Activated T-helper 2 cell treated with anti-CD3 and anti-CD28 coated beads, Interferon-gamma antibody, Interleukin-2, Interleukin-4, amounts not matched to agents 10 μg/mL and 5 μg/mL and 100 μg/mL, durations not matched to agents 14 hours and 24 hours and 36 hours (primary cell): ENCODE measurements at places on chromosomes 16 and 17. TPM values are rescaled to one million over a fixed set of nuclear protein-coding genes. Genes with fewer than 3 reads are reported as not detected.

Gene CRYBA1
- total RNA-seq: not detected in 2 replicates

DNA sequence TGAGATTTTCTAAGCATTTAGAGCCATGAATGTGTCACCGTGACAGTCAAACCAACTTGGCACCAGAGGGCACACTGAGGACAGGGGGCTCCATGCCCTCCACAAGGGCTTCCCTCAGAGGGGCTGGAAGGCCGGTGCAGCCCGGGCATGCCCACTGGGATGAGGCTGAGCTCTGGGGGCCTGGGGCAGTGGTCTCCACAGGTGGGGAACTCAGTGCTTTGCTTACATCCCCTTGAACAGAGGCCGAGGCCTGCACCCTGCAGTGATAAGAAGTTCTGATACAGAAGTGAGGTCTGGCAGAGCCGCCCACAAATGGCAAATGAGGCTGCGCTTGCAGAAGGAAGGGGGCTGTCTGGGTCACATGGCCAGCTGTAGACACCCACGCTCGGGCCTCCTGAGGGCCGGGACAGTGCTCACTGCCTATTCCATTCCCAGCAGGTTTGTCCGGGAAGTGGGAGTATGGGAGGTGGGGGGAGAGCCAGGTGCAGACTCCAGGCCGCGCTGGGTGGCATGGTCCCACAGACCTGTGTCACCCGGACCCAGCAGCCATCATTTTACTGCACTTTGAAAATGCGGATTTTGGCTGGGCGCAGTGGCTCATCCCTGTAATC, 116.8 kb upstream of the CREBBP start:
- H3K4me1 ChIP-seq: peaks cover 15% of the 10 kb centered on the region
- no peak overlapping the region for H3K4me3 ChIP-seq
- no peak overlapping the region for H3K27ac ChIP-seq
- no peak for DNase-seq
- H3K27me3 ChIP-seq: no peaks in the 10 kb centered on the region

Gene KRT39
- total RNA-seq: not detected in 2 replicates

Gene PDILT
- total RNA-seq: 0.07 TPM in 1 of 2 replicates, not detected in the other

Gene B4GALNT2
- total RNA-seq: 0.02 TPM in 1 of 2 replicates, not detected in the other

- H3K27ac ChIP-seq: peak overlapping the region; percentile 57
- H3K27me3 ChIP-seq: no peaks in the 10 kb centered on the region
- H3K36me3 ChIP-seq: peaks cover 25% of the 10 kb centered on the region
- no peak for DNase-seq
These were observed 99.9 kb upstream of the CORO6 start for GRCh38 chr17:29722411-29723198.

DNA sequence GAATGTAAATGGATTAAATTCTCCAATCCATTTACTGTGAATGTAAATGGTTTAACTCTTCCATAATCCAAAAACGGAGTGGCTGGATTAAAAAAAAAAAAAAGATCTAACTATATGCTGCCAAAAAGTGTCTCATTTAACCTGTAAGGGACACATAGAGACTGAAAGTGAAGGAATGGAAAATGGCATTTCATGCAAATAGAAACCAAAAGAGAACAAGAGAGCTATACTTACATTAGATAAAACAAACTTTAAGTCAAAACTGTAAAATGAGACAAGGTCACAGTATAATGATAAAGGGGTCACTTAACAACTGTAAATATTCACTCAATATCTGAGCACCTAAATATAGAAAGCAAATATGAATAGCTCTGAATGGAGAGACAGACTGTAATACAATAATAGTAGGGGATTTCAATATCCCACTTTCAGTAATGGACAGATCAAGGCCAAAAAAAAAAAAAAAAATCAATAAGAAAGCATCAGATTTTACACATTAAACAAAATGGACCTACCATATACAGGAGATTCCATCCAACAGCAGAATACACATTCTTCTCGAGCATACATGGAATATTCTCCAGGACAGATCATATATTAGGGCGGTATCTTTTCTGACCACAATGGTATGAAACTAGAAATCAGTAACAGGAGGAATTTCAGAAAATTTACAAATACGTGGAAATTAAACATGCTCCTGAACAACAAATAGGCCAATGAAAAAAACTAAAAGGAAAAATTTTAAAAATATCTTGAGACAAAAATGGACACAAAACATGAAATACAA, 36.4 kb downstream of the CDR2 start:
- H3K36me3 ChIP-seq: peaks cover 96% of the 10 kb centered on the region
- H3K27ac ChIP-seq: no peak overlapping the region
- H3K4me1 ChIP-seq: peaks cover 12% of the 10 kb centered on the region
- no peak overlapping the region for H3K4me3 ChIP-seq

Gene SF3B3
- total RNA-seq: 520 and 538 TPM in 2 replicates

Gene CES5A
- not detected in 2 replicates for total RNA-seq

DNA sequence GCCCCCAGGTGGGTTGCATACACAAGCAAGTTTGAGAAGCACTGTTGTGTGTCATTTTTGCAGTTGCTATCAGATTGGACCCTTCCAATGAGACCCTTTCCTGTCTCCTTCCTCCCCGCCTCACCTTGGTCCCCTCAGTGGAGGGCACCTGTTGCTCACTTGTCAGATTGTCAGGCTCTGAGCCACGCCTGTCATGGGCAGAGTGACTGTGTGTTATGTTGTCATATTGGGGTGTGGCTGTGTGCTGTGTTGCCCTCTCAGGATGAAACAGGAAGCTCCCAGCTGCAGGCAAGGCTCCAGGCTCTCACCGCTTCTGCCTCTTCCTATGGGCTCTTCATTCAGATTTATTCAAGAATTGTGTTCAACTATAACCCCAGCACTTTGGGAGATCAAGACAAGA, 302.9 kb downstream of the CPPED1 start:
- H3K4me3 ChIP-seq: no peak overlapping the region
- no peaks in the 10 kb centered on the region for H3K27me3 ChIP-seq
- DNase-seq: no peak
- no peaks in the 10 kb centered on the region for H3K36me3 ChIP-seq
- peak overlapping the region; percentile 10 for H3K27ac ChIP-seq

Gene MYH1
- not detected in 2 replicates for total RNA-seq

- no peaks in the 10 kb centered on the region for H3K36me3 ChIP-seq
- no peak overlapping the region for H3K27ac ChIP-seq
- peaks cover 25% of the 10 kb centered on the region for H3K27me3 ChIP-seq
- H3K4me3 ChIP-seq: no peak overlapping the region
- peak; percentile 70 for DNase-seq
These were observed 38.2 kb upstream of the CCDC182 start for GRCh38 chr17:57783338-57783742.

DNA sequence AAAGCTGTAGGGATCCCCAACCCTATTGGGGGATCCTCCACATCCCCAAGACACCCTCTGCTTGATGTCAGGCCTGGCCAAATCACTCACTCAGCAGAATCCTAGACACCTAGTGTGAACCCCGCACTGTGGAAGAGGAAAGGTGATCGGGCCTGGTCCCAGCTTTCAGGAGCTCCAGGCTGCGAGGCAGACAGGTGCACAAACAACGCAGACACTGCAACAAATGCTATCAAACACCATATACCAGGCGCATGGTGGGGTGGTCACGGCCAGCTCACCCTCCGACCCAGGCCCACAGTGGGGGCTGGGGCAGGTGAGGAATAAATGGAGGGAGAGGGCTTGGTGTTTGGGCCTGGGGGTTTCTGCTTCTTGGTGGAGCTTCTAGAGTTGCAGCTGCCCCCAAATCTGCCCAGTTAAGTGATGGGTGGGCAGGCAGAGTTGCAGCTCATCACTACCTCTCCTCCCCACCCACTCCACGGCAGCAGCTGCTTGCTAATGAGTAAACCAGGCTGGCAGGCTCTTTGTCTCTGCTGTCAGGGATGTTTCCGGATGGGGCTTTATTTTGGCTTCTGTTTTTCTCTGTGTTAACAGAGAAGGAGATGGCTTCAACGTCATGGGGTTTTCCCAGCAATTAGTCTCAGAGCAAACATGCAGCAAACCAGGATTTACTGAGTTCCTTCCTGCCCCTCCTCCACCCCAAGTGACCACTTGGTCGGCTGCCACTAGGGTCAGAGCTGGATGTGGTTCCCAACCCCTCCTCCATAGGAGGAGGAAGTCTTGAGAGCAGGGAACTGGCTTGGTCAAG, 46.6 kb downstream of the PECAM1 start:
- no peak for DNase-seq
- peaks cover 7% of the 10 kb centered on the region for H3K4me1 ChIP-seq
- no peak overlapping the region for H3K4me3 ChIP-seq
- H3K36me3 ChIP-seq: no peaks in the 10 kb centered on the region
- H3K27ac ChIP-seq: no peak overlapping the region

Gene CARD14
- not detected in 2 replicates for total RNA-seq

DNA sequence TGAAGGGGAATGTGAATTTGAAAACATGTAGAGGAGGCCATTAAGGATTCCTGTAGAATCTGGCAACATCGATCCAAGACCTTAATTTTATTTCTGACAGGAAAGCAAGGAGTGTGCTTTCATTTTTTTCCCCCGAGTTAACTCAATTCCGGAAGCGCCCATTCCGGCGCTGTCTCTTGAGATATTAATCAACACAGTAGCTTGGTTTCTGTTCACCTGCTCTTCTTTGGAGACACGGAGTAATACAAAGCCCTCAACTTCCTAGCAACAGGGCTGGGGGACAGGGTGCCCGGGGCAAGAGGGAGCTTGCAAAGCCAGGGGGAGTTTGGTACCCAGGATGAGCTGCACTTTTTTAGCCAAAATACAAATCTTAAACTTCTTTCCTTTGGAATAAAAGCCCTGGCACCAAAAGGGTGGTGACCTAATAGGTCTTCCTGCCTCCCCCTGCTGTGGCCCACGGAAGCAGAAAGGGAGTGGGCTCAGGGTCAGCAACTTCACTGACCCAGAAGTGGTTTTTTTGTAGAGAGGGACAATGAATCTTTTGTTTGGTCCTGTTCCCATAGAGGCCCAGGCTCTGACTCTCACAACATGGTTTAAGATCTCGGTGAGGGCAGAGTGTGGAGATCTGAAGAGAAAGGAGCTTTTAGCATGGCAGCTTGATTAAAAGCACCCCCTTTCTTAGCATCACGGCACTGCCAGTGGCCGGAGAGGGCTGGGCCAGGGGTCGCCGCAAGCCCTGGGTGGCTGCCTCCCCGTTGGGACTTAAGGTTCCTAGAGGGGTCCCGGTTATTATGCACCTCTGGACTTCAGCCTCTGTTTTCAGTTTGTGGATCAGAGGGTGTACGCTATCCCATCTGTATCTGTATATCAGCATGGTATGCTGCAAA, 207.3 kb downstream of the CCDC182 start:
- no peaks in the 10 kb centered on the region for H3K27me3 ChIP-seq
- no peak overlapping the region for H3K27ac ChIP-seq
- peaks cover 4% of the 10 kb centered on the region for H3K36me3 ChIP-seq

DNA sequence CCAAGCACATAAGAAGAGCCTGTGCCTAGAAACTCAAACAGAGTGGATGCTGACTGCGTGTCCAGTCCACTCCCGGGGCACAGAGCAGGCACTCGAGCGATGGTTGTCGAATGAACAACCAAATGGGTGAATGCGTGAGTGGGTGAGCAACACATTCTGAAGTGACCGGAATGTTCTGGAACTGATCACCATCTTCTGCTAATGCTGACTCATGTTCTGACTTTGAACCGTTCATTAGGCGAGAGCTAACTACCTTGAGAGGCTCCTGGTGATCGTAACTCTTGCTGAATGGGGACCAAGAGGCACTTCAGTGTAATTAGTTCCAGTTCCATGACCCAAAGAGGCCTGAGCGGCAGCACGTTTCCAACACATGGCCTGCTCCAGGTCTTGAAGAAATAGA, 37.9 kb downstream of the IRF8 start:
- H3K27me3 ChIP-seq: no peaks in the 10 kb centered on the region
- peak overlapping the region; percentile 37 for H3K4me3 ChIP-seq
- H3K27ac ChIP-seq: peak overlapping the region; percentile 92
- H3K36me3 ChIP-seq: peaks cover 8% of the 10 kb centered on the region

Gene MED1
- total RNA-seq: 63.7 and 64.1 TPM in 2 replicates

DNA sequence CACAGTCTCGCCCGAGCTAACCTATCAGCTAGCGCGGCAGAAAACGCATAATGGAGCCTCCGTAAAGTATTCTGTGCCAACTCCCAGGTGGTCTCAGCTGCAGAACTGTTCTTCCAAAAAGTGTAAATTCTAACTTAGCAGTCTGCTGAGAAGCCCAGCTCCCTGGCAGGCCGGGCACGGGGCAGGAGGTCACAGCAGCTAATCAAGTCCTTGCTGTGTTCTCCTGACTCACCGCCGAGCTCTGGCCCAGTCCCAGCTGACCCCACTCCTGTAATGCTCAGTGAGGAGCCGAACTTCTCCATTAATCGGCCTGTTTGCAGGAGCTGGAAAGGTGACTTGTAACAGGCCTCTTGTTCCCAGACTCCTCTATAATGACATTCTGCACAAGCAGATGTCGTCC, 193.3 kb downstream of the IRX3 start:
- H3K4me1 ChIP-seq: no peaks in the 10 kb centered on the region
- no peaks in the 10 kb centered on the region for H3K27me3 ChIP-seq
- H3K4me3 ChIP-seq: no peak overlapping the region
- no peaks in the 10 kb centered on the region for H3K36me3 ChIP-seq
- DNase-seq: no peak
